ENCODE measurements at places on chromosomes 7 and 10. TPM values are rescaled to one million over a fixed set of nuclear protein-coding genes. Genes with fewer than 3 reads are reported as not detected.

The OPN1SW gene
- not detected for total RNA-seq

- no peak for DNase-seq
These were observed 48.8 kb downstream of the PITRM1 start for GRCh38 chr10:3123571-3124411.

- DNase-seq: no peak
These were observed 28.5 kb upstream of the ARMC3 start for GRCh38 chr10:22899307-22899706.

- DNase-seq: no peak
These were observed 22.4 kb downstream of the GPR141 start for GRCh38 chr7:37705976-37706375.

DNA sequence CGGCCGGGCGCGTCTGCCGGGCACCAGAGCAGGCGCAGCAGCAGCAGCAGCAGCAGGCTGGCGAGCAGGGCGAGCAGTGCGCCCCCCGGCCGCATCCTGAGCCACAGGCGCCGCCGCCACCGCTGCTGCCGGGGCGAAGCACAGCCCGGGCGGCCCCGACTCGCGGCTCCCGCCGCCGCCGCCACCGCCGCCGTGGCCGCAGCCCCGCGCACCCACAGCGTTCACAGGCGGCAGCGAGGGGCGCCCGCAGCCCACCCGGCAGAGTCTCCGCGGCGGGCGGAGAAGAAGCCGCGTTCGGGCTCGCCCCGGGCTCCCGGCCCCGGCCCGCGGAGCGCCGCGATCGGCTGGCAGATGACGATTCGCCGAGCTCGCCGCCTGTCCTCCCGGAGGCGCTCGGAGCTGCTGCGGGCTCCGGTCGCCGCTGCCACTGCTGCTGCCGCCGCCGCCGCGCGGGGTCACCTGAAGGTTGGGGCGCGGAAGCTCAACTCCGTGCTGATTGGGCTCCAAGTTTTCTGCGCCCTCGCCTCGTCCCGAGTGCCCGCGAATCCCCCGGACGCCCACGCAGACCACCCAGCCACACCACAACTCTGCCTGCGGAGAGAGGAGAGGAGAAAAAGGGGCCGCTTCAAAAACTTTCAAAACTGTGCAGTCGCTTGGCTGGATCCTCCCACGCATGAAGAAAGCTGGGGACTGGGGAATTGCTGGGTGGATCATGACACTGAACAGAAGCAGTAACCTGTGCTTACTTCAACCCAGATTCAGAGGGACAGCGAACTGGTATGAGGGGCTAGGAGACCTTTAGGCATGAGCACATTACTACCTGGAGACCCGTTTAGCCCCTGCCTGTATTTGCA is at the start of gene ST8SIA6:
ST8SIA6 (minus strand) TSS at position 435 of the 854 bp plus-strand sequence; CDS start at position 95, 340 bp downstream.
- no peak for DNase-seq

GRCh38 chr7:42189535-42189934 is 47.5 kb downstream of the GLI3 start:
- no peak for DNase-seq

DNA sequence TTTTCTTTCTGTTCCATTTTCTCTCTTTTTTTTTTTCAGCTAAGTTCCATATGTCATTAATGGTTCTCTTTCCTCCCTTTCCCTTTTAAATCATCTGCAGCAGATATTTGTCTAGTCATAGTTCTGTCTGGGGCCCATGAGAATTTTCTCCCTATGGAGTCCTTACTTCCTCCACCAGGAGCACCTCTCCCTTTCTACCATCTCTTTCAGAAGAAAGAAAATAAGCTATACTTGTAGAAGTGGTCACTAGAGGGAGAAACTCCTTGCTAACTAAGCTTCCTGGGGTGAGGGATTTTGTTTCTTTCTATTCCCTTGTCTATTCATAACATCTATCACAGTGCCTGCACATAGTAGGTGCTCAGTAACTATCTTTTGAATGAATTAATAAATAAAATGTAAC is 230.2 kb upstream of the HPS1 start:
- no peak for DNase-seq
